HCT116 (cell line): ENCODE measurements at places on chromosomes 5 and 9. TPM values are rescaled to one million over a fixed set of nuclear protein-coding genes. Genes with fewer than 3 reads are reported as not detected.

The ARSI gene
- total RNA-seq = 0.07 TPM

The ZFP2 gene
- total RNA-seq = 0.57 TPM

The LEAP2 gene
- 1.2 TPM for total RNA-seq

The DIRAS2 gene
- not detected for total RNA-seq

The WDR38 gene
- total RNA-seq = not detected

The SIGMAR1 gene
- total RNA-seq = 109 TPM

The SLC6A19 gene
- not detected for total RNA-seq

The LECT2 gene
- not detected for total RNA-seq

The DDX4 gene
- not detected for total RNA-seq

The ZNF300 gene
- 0.05 TPM for total RNA-seq

The C9orf50 gene
- total RNA-seq = not detected

The LYRM7 gene
- 14.4 TPM for total RNA-seq

GRCh38 chr5:55146543-55147151 lies 13.3 kb upstream of the GPX8 start:
- DNase-seq = peak; percentile 82

- no peak for DNase-seq
Measured at GRCh38 chr9:27436234-27436633, 87.9 kb upstream of the IFNK start.

GRCh38 chr5:149212198-149212951 lies 59.3 kb upstream of the AFAP1L1 start:
- DNase-seq = no peak

DNA sequence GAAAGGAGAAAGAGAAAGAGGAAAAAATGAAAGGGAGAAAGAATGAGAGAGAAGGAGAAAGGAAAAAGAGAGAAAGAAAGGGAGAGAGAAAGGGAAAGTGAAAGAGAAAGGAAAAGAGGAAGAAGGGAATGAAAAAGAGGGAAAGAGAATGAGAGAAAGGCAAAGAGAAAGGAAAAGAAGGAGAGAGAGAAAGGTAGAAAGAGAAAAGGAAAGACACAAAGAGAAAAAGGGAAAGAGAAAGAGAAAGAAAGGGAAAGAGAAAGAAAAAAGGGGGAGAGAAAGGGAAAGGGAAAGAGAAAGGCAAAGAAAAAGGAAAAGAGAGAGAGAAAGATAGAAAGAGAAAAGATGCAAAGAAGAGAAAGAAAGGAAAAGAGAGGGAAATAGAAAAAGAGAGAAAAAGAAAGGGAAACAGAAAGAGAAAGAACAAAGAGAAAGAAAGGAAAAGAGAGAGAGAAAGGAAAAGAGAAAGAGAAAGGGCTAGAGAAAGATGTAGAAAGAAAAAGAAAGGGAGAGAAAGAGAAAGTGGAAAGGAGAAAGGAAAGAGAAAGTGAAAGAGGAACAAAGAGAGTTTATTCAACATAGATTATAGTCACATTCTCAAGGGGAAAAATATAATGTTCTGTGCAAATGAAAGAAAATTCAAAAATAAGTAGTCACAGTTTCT lies 165.2 kb downstream of the TMEM38B start:
- DNase-seq = no peak

- DNase-seq = no peak
Measured at GRCh38 chr9:97632248-97632984, 752 bp downstream of the TSTD2 start.

DNA sequence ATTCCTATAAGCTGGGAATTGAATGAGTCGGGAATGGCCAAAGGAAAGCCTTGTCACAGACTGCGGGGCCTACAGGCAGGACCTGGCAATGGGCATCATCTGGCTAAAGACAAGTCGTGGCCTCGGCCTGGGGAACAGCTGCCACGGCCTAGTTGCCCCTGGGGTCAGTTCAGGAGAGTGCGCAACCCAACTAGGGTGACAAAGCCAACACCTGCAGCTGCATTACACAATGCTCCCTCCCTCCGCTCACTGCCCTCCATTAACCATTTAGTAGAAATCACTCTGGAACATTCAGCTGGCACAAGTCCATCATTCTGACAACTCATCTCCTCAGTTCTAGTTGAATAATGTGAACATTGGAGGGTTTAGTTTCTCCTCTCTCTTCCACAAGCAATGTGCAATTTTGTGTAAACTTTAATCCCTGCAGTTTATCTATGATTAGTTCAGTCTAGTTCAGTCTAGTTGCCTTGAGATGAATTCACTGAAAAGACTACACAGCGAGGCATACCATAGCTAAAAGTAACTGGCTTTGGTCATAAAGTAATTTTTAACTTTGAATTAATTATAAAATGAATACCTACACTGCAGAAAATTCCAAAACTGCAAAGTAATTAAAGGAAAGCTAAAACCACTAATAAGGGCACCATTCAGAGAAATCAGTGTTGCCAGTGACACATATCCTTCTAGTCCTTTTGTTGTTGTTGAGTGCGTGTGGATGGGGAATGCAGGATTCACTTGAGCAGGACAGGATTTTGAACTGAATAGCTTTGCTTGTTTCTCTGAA lies 5.1 kb downstream of the GLDC start:
- no peak for DNase-seq

DNA sequence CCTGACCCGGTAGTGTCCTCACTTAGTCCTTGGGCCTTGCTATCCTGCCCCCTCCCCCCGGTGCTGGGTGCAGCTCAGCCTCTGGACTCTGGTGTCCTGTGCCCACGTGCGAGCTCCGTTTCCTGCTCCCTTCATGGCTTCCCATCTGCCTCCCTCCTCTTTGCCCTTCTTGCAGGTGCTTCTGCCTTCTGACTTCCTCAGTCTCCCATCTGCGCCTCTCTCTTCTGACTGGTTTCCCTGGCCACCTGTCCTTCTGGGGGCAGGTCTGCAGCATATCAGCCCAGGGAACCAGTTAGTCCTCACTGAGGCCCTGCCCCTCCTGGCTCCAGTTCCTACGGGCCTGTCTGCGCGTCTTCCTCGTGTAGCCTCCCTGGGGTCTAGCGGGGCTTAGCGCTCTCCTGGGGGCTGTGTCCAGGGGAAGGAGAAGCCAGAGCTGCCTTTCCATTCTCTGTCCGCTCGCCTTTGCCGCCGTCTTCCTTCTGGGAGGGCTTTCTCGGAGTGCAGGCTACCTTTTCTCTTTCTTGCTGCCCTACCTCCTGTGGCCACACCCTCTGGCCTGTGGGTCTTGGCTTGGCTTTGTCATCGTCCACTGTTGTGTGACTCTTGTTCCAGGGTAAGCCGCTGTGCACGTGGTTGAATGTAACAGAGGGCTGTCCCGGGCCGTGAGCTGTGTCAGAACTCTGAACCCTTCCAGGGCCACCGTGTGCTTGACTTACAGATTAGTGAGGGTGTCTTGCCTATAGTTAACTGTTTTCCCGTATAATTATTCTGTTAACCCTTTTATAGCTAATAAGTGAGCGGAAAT lies 51.8 kb downstream of the EHMT1 start:
- no peak for DNase-seq

DNA sequence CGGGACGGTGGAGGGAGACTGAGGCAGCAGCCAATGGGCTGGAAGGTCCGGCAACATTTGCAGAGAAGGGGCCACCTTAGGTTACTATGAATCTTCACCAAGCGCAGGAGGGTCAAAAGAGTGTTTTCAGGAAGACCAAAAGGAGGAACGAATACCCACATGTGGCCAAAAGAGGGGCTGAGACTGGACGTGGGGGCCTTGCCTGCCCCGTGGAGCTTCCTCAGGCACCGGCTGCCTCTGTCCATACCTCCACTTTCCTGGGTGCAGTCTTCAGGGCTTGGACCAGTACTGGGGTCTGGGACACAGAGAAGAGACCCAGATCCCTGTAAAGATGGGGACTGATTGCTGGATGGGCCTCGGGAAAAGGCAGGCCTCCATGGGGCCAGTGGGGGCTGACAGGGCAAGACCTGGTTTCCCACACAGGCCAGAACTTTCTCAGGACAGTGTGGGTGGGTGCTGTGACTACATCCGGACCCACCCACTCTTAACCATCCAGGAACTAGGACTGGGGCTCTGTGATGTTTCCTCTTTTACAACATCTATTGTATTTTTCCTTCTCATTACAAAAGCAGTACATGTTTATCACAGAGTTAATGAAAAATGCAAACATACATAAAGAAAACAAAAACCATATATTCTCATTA lies 294.7 kb downstream of the ZSWIM6 start:
- DNase-seq = no peak

- DNase-seq = no peak
Measured at GRCh38 chr5:57834829-57835608, 352.4 kb upstream of the ACTBL2 start.

DNA sequence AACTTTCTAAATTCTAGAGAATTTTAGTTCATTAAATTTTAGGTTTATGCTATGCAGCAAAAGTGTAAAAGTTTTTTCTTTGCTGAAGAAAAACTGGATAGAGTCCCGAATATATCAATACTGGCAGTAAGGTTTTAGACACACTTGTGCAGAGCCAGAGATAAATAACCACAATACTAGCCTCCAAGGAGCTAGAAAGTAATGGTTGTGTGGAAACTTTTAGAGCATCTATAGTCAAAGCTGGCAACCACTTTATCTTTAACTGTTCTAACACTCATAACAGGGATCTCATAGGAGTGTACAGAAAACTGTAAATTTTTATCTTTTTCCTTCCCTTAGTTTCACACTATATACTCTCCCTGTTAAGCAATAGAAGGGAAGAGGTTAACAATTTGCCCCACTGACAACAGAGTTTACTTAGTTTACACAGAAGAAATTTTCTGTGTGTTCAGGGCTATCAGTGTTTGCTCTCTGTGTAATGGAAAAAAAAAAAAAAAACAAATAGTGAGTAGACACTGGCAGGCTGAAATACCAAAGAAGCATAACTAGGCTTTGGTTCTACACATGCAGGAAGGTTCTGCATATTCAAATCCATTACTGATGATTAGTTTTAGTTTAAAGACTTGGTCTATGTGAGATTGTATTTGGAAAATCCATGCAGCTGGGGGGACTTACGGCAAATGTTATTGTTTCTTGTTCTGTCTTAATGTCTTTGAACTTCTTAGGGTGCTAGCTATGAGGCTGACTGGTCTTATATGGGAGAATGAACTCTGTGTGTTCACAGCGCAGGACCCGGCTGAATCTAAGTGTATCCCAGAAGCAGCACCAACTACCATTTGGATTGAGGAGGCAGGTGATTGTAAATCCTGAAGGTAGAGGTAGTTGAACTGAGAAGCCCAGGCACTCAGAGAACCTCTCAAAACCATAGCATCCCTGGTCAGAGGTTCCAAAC lies 187.6 kb downstream of the PCSK1 start:
- no peak for DNase-seq

GRCh38 chr9:110886832-110887231 lies 151.4 kb downstream of the LPAR1 start:
- DNase-seq = no peak

DNA sequence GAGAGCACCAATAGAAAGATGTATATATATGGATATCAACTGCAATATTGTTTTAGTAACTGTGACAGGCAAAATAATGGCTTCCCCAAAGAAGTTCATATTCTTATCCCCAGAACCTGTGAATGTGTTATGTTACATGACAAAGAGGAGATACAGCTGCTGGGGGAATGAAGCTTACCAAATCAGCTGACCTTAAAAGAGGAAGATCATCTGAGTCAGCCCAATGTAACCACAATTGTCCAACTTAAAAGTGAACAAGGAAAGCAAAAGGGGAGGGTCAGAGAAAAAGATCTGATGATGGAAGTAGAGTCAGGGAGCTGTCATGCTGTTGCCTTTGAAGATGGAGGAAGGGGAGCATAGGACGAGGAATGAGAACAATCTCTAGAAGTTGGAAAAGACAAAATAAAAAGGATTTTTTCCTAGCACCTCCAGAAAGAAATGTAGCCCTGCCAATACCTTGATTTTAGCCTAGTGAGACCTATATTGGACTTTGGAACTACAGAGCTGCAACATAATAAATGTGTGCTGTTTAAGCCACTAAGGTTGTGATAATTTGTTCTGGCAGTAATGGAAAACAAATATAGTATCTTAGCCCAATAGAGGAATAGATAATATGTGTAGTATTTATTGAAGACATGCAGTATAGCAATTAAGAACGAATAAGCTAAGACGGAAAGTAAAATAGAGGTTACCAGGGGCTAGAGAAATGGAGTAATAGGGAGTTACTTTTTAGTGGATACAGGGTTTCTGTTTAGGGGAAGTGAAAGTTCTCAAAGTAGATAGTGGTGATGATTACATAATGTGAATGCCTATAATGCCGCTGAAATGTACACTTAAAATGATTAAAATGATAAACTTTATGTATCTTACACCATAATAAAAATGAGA lies 115.9 kb downstream of the PIK3R1 start:
- DNase-seq = no peak

- peak; percentile 72 for DNase-seq
Measured at GRCh38 chr5:139968547-139969261, 74.4 kb downstream of the NRG2 start.

DNA sequence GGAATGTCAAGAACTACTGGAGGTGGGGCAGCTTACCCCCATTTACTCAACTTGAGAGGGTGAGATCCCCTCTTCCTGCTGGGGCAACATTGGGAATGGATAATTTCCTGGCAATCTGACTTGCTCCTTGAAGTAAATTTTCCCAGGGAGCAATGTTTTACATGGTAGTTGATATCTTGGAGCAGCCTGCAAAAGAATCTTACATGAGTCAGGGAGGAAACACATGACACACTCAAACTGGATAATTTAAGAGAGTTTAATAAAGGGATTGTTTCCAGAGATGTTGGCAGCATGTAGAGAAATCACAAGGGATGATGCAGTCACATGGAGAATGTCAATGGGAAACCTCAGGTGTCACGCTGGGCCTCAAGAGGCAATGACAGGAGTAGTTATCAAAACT lies 212.5 kb downstream of the GAS1 start:
- DNase-seq = no peak

GRCh38 chr5:670396-671270 lies 22.5 kb downstream of the TPPP start:
- no peak for DNase-seq

GRCh38 chr5:95948631-95949030 lies 13.0 kb downstream of the ELL2 start:
- DNase-seq = no peak
